Activated T-helper 1 cell treated with Interleukin-2 at 50 U/mL for 16 hours (primary cell): ENCODE measurements at places on chromosomes 1 and 21.

GRCh38 chr1:90198616-90199332, 203.9 kb downstream of the ZNF326 start:
- no peak for DNase-seq

DNA sequence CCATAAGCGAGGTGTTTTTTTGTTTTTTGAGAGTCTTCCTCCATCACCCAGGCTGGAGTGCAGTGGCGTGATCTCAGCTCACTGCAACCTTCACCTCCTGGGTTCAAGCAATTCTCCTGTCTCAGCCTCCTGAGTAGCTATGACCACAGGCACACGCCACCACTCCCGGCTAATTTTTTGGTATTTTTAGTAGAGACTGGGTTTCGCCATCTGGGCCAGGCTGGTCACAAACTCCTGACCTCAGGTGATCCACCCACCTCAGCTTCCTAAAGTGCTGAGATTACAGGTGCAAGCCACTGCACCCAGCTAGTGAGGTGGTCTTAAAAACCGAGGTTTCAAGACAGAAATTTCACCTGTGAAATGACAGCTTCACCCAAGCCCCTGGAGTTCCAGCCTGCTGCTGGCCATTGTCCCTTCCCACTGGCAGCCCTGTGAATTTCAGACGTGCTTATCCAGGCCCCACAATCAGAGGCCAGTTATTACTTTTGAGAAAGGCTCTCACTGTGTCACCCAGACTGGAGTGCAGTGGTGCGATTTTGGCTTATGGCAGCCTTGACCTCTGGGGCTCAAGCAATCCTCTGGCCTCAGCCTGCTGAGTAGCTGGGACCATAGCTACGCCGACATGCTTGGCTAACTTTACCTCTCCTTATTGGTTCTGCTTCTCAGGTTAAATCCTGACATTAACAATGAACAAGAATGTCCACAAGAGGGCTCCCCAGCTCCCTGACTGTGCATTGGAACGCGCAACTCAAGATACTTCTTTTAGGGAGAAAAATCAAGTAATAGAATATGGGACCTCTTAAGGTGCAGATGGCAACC, 19.4 kb downstream of the ENO1 start:
- DNase-seq, result no peak

DNA sequence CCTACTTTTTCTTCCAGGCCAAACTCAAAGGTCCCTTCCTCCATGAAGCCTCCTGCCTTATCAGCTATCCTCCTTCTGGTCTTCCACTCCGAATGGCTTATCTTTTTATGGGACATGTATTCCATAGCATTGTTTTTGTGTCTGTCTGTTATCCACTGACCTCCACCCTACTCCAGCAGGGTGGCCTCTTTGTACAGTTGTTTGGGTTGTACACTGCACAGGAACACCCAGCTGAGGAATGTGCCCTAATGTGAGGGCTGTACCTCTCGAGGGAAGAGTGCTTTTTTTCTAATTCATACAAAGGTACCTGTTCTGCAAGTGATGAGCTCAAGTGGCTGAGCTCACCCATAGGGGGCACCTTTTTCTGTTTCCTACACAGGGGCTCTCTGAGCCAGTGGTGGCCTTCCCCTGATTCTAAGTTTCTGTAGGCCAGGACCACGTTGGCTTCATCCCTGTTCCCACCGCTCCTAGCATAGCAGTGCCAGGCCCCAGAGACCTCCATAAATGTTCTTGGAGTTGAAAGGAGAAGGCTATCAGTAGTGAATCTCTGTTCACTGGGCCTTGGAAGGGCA, 108.2 kb downstream of the FOXD2 start:
- DNase-seq, result no peak

- DNase-seq, result no peak
These were observed 71.5 kb upstream of the QSOX1 start for GRCh38 chr1:180083164-180083563.

DNA sequence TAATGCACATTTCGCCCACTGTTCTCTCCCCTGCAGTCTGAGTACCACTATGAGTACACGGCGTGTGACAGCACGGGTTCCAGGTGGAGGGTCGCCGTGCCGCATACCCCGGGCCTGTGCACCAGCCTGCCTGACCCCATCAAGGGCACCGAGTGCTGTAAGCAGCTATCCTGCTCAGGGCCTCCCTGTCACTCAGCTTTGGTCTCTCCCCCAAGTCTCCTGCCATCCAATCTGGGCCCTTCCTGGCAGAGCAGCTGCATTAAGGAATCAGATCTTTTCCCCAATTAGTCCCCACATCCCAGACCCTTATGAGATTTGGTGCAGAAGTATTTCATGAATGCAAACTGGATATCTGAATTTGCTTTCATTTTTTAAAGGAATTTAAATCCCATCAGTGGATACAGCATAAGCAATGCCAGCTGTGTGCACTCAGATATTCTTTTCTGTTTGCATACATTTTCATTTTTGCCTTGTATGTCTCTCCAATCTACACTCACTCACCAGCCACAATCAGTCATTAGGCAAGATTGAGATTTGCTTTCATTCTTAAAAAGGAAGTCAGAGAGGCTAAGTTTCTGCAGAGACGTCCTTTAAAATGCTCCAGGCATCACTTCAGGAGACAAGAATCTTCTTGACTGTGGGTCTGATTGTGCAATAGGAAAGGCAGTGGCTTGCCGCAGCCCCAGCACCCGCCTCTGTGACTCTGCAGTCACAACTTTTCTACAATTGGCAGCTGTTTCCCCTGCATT, 48.1 kb downstream of the ELAPOR1 start:
- no peak for DNase-seq

- DNase-seq, result no peak
These were observed 55.3 kb upstream of the EIF4G3 start for GRCh38 chr1:21232044-21232443.

- peak; percentile 82 for DNase-seq
These were observed at the start of gene HMGN1 for GRCh38 chr21:39348355-39349210. Gene HMGN1, minus strand, starts transcription at chr21:39349088. Its CDS starts 171 bp downstream, at chr21:39348917.

DNA sequence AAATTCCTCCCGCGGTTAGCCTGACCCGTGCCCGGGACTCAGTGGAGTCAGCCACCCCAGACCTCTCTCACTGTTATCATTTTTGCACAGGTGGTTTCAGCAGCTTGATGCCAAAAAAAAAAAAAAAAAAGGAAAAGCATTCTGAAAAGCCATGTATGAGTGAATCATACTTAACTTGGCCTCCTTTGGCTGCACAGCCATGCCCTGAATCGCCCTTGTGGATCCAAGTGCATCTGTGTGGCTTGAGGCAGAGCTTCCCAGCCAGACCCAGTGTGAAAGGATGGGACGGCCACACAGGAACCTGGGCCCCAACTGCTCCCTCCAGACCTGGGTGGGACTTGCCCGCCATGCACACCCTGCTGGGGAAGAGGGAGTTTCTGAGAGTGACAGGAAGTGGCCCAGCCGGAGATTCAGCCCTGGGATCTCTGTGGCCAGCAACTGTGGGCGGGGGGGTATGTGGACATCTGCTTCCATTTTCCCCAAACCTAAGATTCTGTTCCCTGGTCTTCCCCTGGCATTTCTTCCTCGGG, 8.6 kb downstream of the YBEY start:
- DNase-seq, result no peak

- DNase-seq, result no peak
These were observed 347.4 kb upstream of the ADGRL2 start for GRCh38 chr1:81453367-81453703.

DNA sequence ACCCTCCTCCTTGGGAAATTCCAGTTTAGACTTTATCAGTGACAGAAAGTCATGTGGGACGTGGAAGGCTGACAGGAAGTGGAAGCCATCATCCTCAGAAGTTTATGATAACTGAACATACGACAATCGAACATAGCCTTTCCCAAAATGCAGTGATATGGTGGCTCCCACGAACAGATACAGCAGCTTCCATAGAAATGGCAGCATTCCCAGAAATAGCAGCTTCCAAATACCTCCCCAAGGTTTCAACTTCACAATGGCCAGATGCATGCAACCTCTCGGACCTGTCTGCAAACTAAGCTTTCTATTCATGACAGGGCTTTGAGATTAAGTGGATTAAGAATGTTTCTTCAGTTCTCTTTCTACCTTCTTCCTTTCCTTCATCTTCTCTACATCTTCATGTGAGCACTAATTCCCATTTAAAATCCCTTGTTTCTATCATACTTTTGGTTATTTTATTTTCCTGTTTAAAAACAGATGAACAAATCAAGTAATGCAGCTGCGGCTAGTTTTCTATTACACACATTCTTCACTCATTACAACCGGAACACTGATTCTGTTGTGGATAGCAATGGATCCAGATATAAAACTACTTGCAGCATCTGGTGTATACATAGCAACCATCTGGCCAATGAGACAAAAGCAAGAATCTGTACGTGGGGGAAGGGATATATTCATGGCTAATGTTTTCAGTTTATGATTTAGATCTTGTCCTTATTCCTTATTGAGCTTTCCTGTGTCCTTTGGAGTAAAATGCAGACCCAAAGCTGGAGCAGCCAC, 304.8 kb downstream of the BRINP3 start:
- DNase-seq, result no peak

- no peak for DNase-seq
These were observed 652.9 kb downstream of the ADGRL2 start for GRCh38 chr1:82453511-82454185.

DNA sequence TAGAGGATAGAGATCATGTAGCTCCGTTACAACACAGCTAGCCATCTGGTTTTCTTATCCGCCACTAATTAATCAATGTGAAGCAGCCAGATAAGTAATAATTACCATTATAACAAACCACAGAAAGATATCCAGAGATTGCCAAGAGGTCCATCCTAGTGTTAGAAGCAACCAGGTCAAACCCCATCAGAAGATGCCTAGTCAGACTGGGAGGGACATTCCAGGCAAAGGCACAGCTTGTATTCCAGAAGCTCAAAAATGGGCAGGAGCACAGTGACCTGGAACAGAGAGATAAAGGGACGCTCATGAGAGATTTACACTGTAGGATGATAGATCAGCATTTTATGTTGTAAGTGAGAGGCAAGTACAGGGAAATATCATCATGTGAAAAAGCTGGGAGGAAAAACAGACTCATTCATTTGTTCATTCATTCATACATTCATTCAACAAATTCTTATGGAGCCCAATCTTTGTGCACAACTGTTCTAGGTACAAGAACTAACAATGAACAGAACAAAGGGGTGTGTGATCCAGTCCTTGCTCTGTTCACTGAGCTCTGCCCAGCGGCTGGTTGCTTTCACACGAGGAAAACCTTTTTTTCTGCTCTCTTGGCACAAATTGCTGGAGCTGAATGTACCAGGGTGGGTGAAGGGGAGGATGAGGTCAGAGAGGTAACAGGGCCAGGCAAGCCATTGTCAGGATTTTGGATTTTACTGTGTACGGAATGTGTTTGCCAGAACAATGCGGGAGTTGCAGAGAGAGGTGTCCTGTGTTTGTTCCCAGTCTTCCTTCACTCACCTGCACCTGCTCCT, 240.8 kb upstream of the FGGY start:
- no peak for DNase-seq
